ENCODE measurements at places on chromosomes 3 and 15.
A peak's percentile ranks its signal among the peaks of the same experiment; 100 is the strongest.

GRCh38 chr3:107612664-107613084 lies 89.9 kb downstream of the BBX start:
- DNase-seq, result no peak

DNA sequence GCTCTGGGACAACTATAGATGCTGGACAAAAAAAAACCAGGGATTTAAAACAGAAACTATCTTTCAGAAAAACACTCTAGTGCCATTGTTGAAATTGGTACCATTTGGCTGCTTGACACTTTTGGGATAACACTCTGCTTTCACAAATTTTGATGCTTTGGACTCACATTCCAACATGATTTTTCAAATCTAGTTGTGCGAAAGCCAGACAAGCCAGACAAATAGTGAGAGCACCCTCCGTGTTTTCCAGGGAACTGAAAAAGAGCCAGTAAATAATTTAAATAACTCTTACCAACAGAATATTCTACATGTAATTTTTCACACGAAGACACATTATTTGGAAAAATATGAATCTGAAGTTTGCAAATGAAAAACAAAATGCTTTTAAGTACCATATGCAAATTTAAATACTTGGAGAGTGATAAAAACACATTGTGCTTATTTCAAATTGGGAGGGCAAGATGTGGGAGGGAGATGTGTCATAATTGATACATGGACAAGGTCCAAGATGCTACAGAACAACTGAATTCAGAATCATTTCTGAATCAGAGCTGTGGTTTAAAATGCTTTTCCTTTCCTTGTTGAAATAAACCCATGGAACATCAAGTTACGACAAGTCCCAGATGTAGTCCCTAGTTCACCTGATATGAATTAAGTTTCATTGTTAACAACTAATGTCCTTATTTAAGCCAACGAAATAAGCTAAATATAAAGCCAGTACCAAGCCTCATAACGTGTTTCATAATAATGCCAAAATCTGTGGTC lies 144.2 kb upstream of the SOX2 start:
- DNase-seq, result no peak

GRCh38 chr3:128281461-128282367 lies 128.4 kb downstream of the EEFSEC start:
- DNase-seq, result no peak

DNA sequence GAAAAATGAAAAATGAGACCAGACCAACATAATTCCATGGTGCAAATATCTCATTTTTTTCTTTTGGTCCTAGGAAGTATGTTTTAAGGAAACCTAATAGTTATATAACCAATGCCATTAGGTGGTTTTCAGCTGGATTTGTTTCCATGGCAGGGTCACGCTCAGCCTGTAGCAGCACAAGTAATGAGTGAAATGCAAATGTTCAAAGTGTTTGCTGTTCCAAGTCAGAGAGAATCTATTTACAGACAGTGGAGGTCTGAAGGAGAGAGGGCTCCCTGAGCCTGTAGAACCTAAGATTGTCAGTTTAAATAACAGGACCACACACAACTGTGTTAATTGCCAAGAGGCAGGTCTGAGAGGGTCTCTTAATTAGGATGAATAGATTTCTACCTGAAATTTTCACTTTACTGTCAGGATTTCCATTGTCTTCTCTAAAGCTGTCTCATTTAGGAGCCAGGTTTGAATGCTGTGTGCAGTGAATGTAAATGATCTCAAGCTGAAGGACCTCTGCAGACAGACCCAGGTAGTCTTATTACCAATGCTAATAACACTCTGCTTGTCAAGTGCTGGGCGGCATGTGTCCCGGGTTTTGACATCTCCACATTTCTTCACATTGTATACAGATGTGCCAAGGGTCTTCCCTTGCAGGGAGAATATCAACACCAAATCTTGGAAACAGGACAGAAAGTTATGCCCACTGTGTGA lies 317.3 kb upstream of the NECTIN3 start:
- no peak for DNase-seq

DNA sequence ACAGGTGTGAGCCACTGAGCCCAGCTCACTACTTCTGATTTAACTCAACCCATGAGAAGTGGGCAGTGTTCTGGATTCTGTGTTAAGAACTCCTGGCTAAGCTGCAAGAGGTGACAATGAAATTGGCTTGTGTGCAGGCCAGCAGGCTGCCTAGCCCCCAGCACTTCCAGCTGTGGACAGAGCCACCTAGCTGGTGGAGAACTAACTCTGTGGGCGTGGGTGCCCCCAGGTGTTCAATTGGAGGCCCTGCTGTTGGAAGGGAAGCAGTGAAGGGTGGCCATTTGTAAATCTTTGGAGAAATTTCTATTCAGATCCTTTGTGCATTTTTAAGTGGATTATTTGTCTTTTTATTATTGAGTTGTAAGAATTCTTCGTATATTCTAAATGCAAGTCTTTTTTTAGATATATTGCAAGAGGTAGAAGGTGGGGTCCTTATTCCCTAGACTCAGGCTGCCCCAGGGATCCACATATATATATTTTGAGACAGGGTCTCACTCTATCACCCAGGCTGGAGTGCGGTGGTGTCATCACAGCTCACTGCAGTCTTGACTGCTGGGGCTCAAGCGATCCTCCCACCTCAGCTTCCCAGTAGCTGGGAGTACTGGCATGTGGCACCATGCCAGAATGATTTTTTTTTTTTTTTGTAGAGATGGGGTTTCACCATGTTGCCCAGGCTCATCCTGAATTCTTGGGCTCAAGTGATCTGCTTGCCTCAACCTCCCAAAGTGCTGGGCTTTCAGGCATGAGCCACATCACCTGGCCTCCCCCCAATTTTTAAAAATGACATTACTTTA lies 7.2 kb upstream of the SCAMP5 start:
- DNase-seq, result peak; percentile 6

GRCh38 chr3:178419071-178419470 lies 117.2 kb upstream of the KCNMB2 start:
- DNase-seq, result peak; percentile 83

GRCh38 chr15:73924171-73924921 lies 1.9 kb upstream of the LOXL1 start:
- DNase-seq, result peak; percentile 36

- no peak for DNase-seq
Observed at GRCh38 chr15:91981821-91982800, 128.6 kb downstream of the SLCO3A1 start.

Measured in kidney glomerular epithelial cell (primary cell).